ENCODE measurements at places on chromosomes 1 and 21.

- DNase-seq: no peak
Observed at GRCh38 chr1:208497866-208498541, 253.8 kb upstream of the PLXNA2 start.

GRCh38 chr1:186491336-186491735 lies 30.4 kb upstream of the PDC start:
- no peak for DNase-seq

DNA sequence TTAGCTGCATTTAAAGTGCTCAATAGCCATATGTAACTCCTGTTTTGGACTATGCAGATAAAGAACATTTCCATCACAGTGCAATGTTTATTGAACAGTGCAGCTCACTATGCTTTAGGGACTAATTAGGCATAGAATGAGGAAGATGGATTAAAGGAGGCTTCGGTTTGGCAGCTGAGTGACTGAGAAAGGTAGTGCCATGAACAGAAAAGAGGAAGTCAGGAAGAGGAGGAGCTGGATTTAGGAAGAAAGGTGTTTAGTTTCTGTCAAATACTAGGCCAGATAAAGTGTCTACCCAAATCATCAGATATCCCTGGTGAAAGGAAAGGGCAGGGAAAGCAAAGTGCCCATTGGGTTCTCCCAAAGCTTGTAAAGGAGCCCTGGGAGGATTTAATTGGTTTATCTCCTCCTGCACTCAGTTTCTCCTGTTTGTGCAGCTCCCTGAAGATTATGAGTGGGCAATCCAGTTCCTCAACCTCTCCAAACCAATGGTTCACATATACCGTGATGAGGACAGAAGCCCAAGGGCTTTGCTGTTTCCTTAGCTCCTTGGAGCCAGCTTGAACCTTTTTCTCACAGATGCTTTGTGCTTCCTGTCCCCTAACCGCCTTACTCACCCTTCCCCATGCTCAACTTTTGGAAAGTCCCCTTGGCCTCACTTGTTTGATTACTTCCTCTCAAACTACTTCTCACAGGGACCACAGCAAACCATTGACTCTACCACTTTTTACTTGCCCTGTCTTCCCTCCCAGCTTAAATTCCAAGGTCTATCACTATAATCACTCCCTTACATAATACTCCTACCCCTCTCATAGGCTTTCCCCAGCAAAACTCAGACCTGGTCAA lies 3.5 kb upstream of the RAP1A start:
- DNase-seq: no peak

DNA sequence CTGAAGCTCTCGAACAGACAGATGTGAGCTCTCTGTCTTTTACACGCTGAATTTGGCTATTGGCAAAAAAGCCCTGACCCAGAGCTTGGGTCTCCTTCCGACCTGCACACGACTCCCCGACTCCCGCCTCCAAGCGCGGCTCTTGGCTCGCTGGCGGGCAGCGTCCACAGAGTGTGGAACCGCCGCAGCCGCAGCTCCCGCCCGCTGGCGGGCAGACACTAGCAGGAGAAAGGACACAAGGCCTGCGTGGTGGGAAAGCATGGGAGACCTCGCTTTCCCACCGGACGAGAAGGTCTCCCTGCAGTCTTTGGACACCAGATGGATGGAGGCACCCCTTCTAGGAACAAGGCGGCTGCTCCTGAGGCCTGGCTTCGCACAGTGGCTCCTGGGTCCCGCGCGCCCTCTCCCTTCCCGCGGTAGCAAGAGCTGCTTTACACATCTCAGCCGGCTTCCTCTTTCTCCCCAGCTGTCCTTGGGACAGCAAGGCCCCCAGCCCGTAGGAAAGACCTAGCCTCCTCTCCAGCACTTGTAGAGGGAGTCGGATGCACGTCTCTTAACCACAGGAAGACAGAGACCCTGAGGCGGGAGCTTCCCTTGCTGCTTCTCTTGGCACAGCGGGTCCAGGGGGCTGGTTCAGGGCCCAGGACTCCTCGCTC lies 92.1 kb downstream of the PRKAB2 start:
- no peak for DNase-seq

- no peak for DNase-seq
Observed at GRCh38 chr1:242004751-242005495, 6.0 kb upstream of the MAP1LC3C start.

- no peak for DNase-seq
Observed at GRCh38 chr1:75582725-75583261, 28.1 kb downstream of the SLC44A5 start.

DNA sequence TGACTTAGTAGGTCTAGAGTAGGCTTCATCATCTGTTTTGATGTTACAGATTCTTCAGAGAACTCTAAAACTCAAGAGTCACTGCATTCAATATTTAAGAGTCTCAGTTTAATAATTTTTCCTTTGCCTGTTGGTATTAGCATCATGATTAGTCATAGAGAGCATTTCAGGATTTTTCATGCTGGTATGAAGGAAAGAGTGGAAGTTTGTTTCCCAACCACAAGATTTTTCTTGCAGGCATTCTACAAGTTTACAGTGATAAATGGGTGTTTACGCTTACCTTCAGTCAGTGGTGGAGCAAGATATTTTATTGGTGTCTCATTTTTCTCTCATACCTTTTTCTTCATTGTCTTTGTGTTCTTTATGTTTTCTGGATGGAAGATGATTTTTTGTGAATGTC lies 58.4 kb upstream of the MYOCOS start:
- no peak for DNase-seq

- DNase-seq: no peak
Observed at GRCh38 chr1:113931451-113931851, 2.3 kb downstream of the HIPK1 start.

DNA sequence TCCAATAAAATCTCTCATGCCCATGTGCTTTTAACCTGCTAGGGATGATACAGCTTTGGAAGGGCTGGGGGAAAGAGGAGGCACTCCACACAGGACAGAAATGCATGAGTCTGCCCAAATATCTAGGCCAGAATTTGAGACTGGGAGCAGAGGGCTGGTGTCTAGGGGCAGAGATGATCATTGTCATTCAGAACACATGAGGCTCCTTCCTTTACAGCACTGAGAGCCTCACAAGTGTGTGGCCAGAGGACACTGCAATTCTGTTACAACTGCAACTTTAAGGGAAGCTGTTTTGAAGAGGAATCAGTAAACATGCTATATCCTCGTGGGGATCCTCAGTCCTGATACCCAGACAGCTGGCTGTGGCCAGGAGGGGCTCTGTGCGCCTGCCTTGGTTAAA lies 541.3 kb downstream of the OMA1 start:
- DNase-seq: no peak

- peak; percentile 76 for DNase-seq
Observed at GRCh38 chr1:54253480-54253879, 53.5 kb downstream of the MRPL37 start.

GRCh38 chr1:171742577-171742922 lies 685 bp upstream of the VAMP4 start:
- peak; percentile 56 for DNase-seq

GRCh38 chr1:186763107-186763506 lies 65.6 kb upstream of the PLA2G4A start:
- peak; percentile 21 for DNase-seq

- no peak for DNase-seq
Observed at GRCh38 chr1:47850451-47850850, 146.7 kb downstream of the TRABD2B start.

DNA sequence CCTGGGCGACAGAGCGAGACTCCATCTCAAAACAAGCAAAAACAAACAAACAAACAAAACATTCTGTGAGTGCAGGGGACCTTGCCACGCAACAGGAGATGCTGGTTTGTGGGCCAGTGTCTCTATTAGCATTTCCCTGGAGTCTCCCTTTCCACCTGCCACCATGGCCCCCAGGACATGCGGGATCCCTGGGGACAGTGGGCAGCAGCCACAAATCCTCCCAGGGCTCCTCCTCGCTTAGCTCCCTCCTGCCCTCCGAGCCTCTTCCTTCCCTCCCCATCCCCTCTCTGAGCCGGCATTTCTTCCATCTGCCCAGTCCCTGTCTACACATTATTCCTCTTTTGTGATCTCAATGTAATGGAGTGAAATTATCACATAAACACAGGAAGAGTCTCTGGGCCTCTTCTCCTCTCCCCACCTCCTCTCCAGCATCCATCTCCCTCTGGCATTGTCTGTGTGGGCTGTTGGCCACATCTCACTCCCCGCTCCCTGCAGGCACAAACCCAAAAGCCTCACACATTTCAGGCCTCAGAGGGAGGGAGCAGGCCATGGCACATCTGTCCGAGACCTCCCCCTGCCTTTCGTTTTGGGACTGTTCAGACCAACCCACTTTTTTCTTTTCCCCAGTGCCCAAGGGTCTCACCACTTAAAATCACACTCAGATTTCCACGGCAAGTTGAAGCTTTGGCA lies 144.3 kb downstream of the MIS18A start:
- DNase-seq: no peak

DNA sequence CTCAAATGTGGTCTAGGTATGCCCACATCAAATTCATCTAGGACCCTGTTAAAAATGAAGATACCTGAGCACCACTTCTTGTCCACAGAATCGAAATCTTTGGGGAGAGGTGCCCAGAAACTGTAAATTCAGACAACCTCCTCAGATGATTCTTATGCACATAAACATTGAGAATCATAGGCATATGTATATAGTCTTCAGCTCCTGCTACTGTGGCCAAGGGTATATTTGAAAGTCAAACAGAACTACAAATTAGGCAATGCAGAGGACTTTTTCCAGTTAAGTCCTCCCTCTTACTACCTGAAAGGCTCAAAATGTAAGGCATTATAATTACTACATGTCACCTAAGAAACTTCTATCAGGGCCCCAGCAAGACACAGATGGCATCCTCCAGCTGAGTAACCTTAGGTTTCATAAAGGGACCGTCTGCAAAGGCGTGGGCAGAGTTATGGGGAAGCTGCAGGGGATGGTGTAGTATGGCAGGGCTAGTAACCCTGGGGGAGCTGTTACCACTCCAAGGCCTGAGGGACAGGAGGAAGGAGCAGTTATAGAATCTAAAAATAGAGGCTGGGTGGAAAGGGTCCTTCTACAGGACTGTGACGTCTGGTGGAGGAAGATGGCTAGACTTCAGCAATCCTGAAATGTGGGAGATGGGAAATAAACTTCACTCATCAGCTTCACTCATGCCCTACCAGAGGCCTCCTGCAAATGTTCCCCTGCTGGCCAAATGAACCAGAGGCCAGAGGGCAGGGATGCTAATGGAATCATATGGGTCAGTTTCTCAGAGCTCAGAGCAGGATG lies 46.3 kb downstream of the DAB1 start:
- DNase-seq: no peak

DNA sequence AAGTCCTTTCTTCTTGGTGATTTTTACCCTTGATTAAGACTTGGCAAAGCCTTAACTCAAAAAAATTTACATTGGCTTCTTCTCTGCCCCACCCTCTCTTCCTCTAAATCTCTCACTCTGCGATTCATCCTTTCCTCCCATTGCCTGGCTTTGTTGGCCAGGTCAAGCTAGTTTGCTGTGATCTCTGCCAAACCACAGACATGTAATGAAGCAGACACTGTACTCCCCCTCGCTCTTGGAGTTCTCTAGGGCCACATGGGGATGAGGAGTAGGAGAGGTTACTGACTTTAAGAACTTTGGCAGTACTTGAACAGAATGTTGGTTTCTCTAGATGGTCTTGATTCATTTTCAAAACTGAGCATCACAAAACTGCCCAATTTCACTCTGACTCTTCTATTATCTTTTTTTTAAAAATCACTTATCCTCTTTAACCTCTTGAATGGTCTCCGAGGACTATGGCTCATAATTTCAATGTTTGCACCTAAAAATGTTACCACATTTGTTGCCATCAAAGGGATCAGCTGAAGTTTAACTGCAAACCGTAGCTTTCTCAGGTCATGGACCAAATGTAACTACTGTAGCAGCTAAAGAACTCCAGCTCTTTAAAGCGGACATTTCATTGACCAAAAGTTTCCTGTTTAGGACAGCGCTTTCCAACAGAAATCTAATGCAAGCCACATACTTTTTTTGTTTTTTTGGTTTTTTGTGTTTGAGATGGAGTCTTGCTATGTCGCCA lies 62.7 kb upstream of the IPO9 start:
- peak; percentile 25 for DNase-seq

- DNase-seq: no peak
Observed at GRCh38 chr1:231233735-231234417, 7.1 kb upstream of the GNPAT start.

GRCh38 chr1:175120511-175120910 lies 52.9 kb downstream of the TNN start:
- DNase-seq: no peak

GRCh38 chr1:151407304-151407703 lies 7.9 kb downstream of the PSMB4 start:
- DNase-seq: no peak

- no peak for DNase-seq
Observed at GRCh38 chr21:46421191-46421750, 37.4 kb upstream of the DIP2A start.

DNA sequence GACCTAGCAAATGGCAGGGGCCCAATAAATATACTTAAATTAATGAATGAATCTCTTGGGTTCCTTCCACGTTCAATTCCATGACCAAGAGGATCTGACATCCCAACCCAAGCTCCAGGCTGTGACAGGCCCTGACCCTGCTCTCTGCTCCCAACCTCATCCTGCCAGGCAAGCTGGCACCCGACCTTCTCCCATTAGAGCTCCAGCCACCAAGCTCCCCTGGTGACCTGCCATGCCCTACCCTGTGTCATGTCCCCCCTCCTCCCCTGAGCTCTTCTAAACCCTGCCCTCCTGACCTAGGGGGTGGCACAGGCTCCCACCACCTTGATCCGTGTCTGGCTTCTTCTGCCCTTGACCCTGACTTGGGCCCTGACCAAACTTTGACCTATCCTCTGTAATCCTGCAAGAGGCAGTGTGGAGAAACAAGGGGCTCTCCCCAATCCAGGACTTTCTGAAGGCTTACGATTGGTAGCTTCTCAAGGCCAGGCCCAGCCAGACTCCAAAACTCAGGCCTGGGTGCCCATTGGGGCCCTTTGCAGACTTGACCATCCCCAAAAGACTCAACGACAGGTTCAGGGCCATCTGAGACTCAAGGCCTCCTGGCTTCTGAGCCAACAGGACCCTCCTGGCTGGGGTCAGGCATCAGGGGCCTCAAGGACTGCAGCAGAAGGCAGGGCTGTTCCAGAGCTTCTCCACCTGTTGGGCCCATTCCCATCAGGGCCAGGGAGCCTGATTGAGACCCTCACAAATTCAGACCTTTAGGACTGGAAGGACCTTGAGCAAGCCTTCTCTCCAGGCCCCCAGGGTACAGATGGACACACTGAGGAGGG lies 249.0 kb downstream of the PTPRU start:
- no peak for DNase-seq

- no peak for DNase-seq
Observed at GRCh38 chr1:70892930-70893329, 154.7 kb downstream of the PTGER3 start.

DNA sequence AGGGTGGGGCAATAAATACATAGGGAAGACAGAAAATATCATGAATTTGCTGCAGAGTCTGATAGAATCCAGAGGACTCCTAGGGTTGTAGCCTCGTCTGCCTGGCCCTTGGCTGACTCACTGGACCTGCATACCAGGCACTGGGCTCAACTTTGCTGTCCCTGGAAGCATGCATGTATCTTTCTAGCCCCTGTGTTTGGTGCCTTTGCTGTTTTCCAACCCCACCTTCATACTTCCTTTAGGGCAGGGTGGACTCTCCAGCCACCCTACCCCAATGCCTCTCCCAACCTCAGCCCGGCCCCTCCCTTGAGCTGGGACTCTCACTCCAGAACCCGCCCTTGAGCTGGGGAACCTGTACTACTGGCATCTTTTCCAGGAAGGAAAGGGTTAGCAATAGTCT lies 1.2 kb downstream of the RAB25 start:
- DNase-seq: no peak

All from amniotic stem cell (primary cell).